GM03348 (cell line): ENCODE measurements at places on chromosomes 7 and 10.

DNA sequence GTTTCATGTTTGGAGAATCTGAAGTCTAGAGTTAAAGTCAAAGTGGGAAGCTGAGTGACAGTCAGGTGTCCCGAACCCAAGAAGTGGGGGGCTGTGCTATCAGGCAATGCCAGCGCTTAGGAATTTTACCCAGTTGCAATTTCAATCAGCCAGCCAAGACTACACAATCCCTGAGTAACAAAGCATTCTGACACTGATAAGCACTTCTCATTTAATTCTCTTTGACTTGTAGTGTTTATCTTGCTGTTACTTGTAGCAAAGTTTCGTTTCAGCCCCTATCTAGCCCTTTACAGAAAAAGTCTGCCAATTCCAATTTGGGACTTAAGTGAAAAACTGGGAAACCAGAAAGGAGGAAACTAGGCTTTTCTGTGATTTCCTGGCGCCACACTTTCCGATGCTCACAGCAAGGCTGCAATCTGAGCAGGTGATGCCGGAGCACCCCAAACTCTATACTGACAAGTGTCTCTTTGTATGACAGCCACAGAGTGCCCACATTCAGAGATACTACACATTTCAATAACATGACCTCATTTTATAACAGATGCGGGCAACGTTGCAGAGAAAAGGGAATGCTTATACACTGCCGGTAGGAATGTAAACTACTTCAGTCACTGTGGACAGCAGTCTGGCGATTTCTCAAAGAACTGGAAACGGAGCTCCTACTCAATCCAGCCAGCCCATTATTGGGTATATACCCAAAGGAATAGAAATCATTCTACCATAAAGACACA lies 61.0 kb downstream of the ITIH5 start:
- no peak for DNase-seq

DNA sequence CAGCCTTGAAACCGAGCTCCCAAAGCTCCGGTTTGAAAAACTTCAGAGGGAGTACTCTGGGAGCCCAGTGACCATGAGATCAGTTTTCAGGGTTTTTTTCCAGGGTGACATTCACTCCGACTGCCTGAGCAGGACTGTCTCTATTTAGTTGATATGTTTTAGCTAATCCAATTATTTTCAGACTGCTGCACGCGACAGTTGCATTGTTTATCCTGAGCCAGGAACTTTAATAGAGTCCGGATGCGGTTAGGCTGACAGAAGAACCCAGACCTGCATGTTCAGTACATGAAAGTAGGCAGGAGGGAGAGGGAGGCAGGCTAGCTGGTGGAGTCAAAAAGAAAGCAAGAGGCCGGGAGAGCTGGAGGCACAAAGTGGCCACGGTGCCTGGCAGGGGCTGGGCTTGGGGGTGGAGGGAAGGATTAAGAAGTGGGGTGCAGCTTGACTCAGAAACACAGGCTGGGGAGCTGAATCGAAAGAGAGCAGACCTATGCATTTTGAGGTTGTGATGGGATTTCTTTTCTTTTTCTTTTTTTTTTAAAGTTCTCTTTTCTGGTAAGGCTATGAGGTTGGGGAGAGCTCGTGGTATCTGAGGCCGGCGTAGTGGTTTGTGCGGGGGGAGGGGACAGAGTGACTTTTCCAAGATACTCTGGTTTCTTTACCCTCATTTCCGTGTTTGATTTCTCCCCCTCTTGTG lies 5.7 kb downstream of the GATA3 start:
- no peak for DNase-seq

DNA sequence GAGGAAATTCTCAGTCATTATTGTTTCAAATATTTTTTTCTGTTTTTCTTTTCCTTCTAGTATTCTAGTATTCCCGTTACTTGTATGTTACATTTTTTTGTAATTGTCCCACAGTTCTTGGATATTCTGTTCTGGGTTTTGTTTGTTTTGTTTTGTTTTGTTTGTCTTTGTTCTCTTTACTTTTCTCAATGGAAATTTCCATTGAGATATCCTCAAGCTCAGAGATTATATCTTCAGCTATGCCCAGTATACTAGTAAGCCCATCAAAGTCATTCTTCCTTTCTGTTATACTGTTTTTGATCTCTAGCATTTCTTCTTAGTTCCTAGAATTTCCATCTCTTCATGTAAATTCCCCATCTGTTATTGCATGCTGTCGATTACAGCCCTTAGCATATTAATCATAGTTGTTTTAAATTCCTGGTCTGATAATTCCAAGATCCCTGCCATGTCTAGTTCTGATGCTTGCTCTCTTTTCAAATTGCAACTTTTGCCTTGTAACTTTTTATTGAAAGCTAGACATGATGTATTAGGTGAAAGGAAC lies 27.8 kb downstream of the GPR37 start:
- DNase-seq: no peak

- DNase-seq: no peak
Measured at GRCh38 chr10:16186564-16186963, 250.2 kb upstream of the PTER start.

- DNase-seq: peak; percentile 5
Measured at GRCh38 chr10:107163076-107163855, 1.2 kb downstream of the SORCS1 start.

DNA sequence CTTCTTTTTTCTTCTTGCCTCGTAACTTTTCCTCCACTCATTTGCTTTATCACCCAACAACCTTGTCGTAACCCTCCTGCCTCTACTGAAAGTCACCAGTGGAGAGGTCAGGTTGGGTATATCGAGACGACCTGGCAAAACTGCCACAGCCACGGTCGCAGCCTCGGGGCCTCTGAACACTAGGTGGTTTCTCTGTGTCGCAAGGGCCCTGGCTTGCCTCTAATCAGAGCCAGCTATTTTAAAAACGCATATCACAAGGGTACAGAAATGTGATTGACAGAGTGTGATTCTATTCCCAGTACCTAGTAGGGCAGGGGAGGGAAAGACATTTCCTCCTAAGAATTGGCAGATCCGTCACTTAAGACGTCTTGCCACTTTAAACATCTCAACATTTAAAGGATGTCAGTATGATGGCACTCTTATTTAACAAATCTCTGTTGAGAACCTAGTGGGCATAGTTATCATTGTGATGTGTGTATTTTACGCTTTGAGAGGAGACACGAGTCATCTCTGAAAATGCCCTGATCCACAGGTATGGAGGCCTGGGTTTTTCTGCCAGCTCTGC lies 197.5 kb downstream of the ARHGAP21 start:
- no peak for DNase-seq

DNA sequence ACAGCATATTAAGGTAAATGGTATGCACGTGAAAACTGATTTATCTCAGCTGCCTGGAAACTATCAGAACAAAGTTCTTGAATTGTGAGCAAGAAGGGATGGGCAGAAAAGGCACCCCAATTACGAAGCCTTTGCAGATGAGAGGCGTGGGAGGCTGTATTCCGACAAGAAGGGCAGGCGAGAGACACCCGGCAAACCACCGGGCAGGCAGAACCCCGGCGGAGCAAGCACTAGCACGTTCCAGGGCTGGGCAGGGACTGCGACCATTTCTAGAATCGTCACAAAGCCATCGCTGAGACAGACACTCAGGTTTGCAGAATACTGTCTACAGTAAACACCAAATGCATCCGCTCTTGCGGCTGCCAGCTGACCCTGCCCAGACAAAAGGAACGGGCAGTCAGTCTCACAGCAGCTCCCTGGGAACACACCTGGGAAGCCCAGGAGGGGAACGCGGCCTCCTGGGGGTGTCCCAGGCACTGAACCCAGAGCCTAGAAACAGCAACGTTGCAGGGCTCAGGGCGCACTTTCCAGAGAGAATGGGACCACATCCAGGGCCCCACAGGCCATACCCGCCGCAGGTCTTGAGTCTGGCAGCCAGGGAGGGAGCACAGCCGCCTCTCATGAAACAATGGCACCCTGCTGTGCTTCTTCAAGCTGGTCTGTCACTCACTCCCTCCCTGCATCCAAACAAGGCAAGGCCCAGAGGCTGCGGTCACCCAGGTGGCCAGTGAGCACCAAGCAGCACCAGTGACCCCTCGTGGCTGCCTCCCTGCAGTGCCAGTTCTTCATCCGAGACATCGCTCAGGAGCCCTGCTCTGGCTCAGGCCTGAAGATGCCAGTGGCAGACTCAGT lies 261.9 kb downstream of the PTPRN2 start:
- no peak for DNase-seq
